Fibroblast of villous mesenchyme (primary cell): ENCODE measurements at places on chromosomes 16 and 17. TPM values are rescaled to one million over a fixed set of nuclear protein-coding genes. Genes with fewer than 3 reads are reported as not detected.

Gene SLC5A11
- under 0.01 TPM in 1 of 2 replicates, not detected in the other for total RNA-seq

Gene OR3A3
- total RNA-seq = not detected in 2 replicates

DNA sequence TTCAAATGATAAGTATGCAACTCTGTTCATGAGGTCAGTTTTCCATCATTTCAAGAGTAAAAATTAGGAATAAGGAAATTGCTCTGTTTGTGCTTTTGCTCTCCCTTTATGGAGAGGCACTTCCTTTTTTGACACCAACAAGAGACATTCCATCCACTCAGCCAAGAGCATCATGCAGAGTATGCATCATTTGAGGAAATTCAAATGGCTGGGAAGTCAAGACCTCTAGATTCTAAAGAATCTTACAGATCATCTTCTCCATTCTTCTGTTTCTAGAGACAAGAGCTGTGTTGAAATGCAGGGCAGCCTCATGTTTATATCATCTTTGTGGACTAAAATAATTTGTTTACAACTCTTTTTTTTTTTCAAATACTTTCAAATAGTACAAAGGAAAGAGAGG lies 669.4 kb downstream of the CDH11 start:
- DNase-seq = no peak

DNA sequence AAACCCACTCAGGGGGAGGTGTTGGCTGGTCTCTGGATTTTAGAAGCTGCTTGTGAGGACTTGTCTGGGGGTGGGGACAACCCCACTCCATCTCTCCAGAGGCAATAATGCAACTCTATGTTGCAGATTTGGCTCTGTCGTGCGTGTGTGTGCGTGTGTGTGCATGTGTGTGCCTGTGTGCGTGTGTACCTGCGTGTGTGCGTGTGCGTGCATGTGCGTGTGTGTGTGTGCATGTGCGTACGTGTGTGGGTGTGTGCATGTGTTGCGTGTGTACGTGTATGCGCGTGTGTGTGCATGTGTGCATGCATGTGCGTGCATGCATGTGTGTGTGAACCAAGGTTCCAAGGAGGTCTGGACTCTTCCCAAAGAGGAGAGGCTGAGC lies 120.4 kb upstream of the LHX1 start:
- DNase-seq = no peak

DNA sequence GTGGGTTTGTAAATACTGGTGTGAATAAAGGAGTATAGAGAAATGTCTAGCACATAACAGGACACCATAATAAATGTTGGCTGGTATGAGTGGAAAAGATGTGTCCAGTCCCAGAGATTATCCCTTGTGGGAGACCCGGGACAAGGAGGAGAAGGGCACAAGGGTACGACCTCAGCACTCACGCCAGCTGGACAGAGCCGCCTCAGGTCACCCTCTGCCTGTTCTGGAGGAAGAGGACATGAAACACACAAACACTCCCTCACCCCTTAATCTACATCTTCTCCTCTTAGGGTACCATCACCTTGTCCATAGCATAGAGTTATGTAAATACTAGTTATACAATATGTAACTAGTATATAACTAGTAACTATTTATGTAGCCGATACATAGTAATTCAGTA lies 26.8 kb downstream of the DYNLL2 start:
- DNase-seq = no peak

GRCh38 chr16:84898447-84898846 lies 78.7 kb downstream of the CRISPLD2 start:
- no peak for DNase-seq

DNA sequence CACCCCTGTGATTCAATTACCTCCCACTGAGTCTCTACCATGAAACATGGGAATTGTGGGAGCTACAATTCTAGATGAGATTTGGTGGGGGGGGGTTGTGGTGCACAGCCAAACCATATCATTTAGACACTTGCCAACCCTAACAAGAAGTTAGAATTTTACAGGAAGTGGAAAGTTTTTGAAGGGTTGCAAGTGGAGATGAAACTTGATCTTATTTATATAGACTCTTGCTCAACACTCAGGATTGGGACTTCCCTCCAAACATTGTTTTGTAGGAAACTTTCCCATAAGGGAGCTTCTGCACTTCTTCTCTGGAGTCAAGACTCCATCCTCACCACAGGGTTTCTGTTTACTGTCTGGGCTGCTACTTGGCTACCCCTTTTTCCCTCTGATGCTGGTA lies 266.7 kb upstream of the CDH11 start:
- peak; percentile 80 for DNase-seq

DNA sequence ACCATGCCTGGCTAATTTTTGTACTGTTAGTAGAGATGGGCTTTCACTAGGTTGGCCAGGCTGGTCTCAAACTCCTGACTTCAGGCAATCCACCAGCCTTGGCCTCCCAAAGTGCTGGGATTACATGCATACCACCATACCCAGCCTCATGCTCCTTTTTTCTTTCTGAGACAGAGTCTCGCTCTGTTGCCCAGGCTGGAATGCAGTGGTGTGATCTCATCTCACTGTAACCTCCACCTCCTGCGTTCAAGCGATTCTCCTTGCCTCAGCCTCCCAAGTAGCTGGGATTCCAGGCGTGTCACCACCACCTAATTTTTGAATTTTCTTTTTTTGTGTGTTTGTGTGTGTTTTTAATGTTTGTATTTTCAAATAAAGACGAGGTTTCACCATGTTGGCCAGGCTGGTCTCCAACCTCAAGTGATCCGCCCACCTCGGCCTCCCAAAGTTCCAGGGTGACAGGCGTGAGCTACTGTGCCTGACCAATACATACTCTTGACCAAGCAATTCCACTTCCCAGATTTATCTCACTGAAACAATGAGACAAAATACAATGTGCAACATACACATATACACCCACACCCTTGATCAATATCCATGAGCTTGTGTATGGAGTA lies 5.0 kb downstream of the GRB2 start:
- DNase-seq = no peak

DNA sequence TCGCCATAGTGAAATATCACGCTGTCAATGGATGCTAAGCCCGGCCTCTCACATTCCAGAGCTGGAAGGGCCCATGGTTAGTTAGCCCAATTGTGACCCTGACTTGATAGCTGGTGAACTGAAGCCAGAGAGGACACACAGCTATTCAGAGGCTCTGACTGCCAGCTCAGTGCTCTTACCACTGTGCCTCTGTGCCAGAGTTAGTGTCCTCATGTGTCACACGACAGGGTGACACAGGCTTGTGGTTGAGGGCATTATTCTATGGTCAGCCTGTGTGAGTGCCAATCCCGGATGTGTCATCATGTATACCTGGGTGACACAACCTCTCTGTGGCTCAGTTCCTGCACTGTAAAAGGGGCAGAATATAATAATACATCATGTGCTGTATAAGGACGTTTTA lies 2.5 kb upstream of the MT1X start:
- no peak for DNase-seq

DNA sequence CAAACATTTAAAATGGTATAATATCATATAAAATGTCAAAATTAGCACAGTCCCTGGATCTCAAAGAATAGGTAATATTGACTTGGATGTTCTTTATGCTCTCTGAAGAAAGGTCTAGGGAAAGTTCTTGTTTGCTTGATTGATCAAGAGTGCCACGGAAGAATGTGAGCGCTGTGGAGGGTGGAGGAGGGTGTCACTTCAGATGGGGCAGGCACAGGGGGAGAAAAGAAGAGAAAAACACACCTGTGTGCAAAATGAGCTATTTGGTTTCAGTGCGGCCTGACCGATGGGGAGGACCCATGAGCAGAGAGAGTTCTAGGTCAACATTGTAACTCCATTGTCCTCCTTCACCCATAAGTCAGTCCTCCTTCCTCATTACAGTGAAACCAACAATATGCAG lies 8.8 kb upstream of the VPS4A start:
- DNase-seq = no peak

GRCh38 chr16:11624636-11625607 lies 38.2 kb upstream of the LITAF start:
- DNase-seq = no peak

DNA sequence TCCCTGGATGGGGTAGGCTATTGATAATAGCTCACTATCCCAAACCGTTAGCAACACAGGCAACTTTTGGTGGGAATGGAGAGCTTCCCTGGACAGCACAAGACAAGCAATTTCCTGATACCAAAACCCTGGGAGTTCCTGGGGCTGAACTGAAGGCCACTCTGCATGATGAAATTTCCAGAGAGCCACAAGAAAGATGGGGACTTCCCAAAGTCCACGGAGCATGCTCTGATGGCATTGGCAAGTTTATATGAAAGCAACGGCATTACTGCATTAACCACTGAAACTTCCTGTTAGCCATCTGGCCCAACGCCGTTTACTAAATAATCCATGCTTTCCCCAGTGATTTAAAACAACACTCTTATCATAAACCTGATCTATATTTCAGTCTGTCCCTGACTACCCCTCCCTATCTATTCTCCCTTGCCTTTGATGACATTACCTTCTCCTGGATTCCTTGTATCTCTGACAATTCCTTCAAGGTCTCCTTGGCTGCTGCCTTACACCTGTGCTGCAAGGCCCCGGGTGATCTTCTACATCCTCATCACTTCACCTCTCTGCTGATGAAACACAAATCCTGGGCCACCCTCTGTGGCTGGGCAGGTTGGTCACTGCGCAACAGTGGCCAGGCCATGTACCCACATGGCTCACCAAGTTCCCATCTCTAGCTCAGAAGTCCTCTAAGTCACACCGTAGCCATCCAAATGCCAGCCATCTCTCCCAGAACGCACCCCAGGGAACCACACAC lies 108.5 kb upstream of the RCVRN start:
- peak; percentile 60 for DNase-seq

DNA sequence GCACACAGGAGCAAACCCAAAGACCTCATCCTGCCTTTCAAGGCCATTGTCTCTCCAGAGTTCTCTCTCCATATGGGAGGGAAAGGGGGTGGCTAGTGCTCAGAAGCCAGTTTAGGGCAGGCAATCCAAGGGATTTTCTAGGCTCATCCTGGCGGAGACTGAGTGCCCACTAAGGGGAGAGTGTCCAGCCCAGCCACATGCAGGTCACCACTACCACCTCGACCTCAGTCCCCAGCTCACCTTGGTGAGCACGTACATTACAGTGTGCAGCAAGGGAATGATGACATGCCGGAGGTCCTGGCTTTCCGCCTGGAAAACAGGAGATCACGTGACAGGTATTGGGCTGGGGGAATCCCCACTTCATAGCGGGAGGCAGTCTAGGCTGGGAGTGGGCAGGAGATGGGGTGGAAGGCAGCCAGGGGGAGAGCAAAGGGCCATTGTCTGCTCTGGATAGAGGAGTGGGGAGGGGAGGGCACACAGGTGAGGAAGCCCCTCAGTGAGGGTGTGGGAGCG lies 29.9 kb downstream of the PIK3R6 start:
- DNase-seq = no peak

GRCh38 chr16:48318630-48319029 lies 66.6 kb downstream of the SIAH1 start:
- peak; percentile 69 for DNase-seq

DNA sequence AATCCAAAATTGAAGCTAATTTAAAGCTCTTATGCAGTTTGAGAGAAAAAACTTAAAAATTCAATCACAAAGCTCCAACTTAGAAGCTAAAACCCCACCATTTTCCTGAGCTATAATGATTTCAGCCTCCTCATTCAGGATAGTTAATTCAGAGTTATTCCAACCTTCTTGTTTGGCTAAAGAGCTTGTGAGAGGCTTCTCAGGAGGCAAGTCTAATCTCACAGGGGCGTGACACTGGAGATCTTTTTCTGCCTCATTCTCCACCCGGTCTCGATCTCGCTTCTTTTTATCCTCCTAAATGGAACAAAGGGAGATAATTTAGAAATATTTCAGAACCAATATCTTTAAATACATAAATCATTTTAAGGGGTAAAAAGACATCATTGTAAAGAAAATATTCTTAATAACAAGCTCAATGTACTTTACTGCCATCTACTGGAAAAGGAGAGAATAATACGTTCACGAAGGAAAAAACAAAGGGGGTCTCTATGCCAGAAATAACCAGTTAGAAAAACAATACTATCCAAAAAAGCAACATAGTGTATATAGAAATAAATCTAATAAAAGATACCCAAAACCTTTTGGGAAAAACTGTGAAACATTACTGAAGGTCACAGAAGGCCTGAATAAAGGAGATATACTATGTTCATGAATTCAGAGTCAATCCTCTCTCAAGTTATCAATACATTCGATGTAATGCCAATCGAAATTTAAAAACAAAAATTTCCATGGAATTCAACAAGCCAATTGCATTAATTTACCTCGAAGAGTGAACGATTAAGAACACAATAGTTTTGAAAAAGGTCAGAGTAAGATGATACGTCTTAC lies 13.9 kb downstream of the BRD7 start:
- peak; percentile 42 for DNase-seq

- no peak for DNase-seq
Measured at GRCh38 chr17:30345527-30346075, 11.7 kb upstream of the TMIGD1 start.

GRCh38 chr17:6160911-6161855 lies 91.0 kb downstream of the WSCD1 start:
- DNase-seq = no peak

DNA sequence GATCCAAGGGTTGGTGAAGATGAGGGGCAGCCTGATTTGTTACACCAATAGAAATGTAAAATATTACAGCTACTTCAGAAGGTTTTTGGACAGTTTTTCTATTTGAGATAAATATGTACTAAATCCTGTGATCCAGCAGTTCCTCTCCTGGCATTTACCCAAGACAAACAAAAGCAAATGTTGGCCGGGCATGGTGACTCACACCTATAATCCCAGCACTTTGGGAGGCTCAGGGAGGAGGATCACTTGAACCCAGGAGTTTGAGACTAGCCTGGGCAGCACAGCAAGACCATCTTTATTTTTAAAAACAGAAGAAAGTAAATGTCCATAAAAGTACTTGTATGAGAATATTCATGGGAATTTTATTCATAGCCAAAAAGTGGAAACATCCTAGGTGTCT lies 64.8 kb upstream of the MRC2 start:
- peak; percentile 71 for DNase-seq

DNA sequence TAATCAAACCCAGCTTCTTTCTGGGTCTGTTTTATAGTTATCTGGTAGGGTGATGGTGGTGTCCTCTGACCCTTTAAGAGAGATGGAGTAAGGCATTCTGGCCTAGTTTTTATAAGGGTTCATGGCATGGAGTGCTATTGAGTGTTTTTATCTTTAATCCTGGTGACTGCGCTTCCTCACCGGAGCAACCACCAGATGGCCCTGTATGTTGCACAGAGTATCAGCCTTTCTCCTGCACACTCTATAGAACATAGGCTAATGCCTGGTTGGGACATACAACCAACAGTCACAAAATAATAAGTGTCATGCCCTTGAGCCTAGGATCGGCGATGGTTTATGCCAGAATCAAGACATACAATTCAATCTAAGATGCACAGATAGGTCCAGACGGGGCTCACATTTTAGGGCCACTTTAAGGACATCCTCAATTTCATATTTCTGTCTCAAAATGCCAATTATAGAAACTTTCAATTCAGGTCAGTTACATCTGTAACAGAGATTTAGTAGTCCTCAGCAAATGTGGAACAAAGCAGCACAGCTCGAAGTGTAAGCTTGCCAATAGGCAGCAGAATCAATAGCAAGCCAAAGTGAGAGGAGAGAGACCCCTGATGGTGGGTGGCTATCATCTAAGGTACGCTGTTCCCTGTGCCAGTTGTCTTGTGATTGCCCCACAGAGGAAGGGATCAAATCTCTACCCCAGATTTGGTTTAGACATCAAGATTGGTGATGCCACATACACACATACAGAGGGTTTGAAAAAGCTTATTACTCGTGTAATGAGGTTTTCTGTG lies 37.2 kb upstream of the HOXB9 start:
- DNase-seq = no peak
